Mammary epithelial cell (primary cell): ENCODE measurements at places on chromosomes 6 and 20. TPM values are rescaled to one million over a fixed set of nuclear protein-coding genes. Genes with fewer than 3 reads are reported as not detected.

SLC22A3 gene
- 0.33 TPM for total RNA-seq

HLA-DMA gene
- 1.7 and 2.2 TPM in 2 replicates for total RNA-seq

ZC2HC1B gene
- not detected for total RNA-seq

VNN1 gene
- total RNA-seq = 0.09 TPM in 1 of 2 replicates, not detected in the other
